ENCODE measurements at places on chromosomes 5 and 9. TPM values are rescaled to one million over a fixed set of nuclear protein-coding genes. Genes with fewer than 3 reads are reported as not detected.

DNA sequence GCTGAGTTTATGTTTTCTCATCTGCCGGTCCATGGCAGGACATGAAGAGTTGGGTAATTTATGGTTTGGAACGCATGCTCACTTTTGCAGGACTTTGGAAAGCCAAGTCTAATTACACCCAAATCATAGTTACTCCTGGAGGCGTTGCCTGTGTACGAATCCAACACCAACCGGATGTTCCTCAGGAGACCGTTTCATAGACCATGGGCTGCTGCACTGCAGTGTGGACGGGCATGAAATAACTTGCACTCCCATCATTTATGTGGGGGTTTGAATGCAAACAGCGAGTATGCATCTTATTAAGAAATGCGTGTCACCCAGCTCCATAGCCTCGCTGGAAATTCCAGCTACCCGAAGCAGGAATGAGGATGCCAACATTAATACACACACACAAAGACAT lies 96.1 kb upstream of the IRX2 start:
- DNase-seq, result no peak

DNA sequence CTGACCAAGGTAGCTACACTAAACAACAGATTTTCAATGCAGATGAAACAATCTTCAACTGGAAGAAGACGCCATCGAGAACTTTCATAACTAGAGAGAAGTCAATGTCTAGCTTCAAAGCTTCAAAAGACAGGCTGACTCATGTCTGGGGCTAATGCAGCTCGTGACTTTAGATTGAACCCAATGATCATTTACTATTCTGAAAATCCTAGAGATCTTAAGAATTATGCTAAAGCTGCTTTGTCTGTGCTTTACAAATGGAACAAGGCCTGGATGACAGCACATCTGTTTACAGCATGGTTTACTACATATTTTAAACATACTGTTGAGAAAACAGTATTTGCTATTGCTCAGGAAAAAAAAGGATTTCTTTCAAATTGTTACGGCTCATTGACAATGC lies 54.9 kb downstream of the RICTOR start:
- DNase-seq, result no peak

DNA sequence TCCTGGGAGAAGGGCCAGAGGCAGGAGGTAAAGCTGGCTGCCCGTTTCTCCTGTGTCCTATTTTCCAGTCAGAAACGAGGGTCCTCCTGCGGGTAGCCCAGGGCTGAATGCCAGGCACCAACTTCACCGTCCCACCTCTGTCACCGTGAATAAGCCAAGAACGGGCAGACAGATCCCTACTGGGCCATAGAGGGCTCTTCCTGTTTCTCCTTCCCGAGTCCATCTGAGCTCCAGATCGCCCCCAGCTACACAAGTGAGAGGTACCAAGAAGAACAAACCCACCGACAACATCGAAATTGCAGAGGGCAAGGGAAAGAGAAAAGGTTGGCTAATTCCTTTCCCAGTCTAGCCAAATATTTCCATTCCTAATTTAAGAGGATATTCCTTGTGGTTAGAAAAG lies 93.7 kb downstream of the SPOCK1 start:
- no peak for DNase-seq

PCDHGB2 gene
- 1.2 TPM for total RNA-seq

PCDHGA1 gene
- 0.68 TPM for total RNA-seq

IL4 gene
- total RNA-seq, result not detected

DMRT3 gene
- 0.34 TPM for total RNA-seq
